ENCODE measurements at places on chromosomes 1 and 21.

GRCh38 chr1:185916861-185917260, 182.7 kb downstream of the HMCN1 start:
- no peak for DNase-seq

DNA sequence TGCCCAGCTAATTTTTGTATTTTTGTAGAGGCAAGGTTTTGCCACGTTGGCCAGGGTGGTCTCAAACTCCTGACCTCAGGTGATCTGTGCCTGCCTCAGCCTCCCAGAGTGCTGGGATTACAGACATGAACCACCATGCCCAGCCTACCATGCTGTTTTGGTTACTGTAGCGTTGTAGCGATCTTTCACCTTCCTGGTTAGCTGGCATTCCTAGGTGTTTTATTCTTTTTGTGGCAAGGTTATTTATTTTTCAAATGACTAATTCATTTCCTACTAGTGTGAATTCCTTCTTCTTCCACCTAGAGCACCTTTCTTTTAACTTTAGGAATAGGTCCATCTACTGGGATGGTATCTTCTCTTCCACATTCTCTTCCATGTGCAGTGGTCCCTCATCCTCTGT, 29.3 kb downstream of the TMEM200B start:
- no peak for DNase-seq

GRCh38 chr1:31318146-31318545, 21.3 kb downstream of the ZCCHC17 start:
- DNase-seq = peak; percentile 32

DNA sequence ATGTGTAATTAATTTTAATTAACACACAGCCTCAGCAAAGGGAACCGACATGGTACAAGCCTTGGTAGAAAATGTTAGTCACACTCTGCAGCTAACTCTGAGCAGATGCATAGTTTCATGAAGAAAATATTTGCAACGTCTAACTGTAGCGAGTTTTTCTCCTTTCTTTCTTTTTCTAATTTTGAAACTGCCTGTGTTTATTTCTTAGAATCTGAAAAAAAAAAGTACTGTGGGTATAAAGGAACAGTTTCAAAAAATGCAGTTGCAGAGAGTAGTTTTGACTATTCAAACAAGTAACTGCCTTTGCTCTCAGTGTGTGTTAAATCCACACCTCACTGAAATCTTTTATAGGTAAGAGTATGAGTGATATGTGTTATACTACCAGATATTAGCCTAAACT, 149.9 kb upstream of the C1orf105 start:
- DNase-seq = no peak

DNA sequence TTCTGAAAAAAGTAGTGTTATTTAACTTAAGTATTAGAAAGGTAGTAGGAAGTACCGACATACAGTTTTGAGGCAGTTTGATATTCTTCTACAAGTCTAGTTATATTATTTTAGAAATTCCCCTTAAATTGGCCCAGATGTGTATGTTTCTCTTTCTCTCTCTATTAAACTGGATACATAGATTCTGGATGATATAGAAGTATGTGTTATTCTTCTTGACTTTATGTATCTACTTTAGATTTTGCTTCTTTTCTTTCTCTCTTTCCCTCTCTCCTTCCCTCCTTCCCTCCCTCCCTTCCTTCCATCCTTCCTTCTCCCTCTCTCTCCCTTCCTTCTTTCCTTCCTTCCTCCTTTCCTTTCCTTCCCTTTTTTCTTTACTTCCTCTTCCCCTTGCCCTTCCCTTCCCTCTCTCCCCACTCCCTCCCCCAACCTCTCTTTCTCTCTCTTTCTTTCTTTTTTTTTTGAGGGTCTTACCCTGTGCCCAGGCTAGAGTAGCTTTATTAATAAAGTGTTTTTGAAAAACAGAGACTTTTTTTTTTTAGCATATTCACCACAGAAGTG, 124.3 kb downstream of the OSBPL9 start:
- DNase-seq = no peak

GRCh38 chr1:22545141-22545540, 18.1 kb upstream of the EPHA8 start:
- no peak for DNase-seq

DNA sequence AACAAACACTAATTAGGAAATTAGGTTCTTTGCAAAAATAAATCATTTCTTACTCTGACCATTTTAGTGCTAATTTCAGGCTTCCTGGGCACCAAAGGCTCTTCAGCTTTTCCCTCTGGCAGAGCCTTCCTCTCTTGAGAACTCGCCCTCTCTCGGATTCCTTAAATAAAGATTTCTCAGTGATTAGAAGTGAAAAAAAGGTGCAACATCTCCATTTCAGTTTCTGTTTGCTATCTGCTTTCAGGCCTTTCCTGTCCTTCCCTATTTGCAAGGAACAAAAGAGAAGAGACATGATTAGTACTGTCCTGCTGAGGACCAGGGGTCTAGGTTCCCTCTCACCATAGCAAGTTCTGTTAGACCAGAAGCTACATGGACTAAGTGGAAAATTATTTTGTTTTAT, 27.8 kb upstream of the CACYBP start:
- DNase-seq = no peak

DNA sequence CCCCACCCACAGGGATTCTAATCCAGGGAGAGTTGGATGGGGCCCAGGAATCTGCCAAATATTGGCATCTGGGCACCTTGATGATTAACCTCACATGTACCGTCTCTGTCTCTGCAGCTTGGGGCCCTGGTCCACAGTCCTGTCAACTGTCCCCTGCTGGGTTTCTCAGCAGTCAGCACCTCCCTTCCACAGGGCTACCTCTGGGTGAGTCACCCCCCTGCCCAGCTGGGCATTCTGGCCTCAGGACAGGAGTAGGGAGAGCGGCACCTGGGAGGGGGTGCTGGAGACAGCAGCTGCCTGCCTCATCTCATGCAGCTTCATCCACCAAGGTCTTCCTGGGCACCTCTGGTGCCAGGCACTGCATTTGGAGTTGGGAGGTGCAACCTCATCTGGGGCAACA, 100.6 kb upstream of the ACTL8 start:
- DNase-seq = no peak

DNA sequence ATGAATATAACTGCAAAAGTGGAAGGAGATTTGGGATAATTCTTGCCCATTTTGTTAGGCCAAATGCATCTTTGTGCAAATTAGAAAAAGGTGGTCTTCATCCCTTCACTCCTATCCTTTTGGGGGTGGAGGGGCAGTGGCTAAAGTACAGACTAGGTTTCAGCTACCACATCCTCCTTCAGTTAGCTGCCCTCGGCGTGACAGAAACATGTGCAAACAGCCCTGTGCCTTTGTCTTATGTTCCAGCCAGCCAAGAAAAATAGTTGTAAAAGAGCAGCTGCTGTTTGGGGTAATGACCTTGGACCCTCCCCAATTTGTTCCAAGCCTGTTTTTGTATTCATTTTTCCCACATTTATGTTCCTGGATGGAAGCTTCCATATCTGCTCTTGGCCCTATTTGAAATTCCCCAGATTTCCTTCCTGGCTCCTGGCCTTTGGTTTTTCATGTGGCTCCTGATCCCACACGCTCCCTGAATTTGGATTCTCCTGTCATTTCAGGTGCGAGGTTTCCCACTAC, 8.3 kb upstream of the LGALS8 start:
- DNase-seq = peak; percentile 93

DNA sequence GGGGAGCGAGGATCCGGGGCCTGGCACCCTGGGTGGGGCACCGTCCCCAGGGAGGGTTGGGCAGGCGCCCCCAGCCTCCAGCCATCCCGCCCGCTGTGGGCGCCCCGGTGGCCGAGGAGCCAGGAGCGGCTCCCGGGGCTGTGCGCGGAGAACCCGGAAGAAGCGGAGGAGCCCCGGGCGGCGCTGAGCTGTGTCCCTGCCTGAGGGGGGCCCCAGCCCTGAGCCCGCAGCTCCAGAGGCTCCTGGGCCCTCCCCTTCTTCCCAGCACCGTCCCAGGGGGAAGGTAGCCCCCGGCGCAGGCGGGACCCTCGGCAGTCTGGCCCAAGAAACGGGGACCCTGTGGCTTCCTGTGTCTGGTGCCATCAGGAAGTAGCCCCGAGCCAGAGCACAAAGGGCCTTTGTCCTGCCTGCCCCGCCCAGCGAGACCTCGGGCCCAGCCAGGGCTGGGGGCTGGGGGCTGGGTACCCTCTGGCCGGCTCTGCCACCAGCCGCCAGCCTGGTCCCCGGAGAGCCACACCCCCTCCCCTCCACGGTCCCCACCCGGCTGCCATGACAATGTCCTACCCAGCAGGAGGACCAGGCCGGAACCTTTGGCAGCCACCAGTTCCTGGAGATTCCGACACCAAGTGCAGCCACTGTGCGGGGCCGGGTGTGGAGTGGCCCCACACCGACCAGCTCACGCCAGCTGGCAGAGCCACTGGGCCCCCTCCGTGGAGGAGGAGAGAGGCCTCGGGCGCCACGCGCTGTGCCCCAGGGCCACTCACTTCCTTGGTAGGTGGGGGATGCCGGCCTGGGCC, 15.6 kb upstream of the TTLL10 start:
- DNase-seq = peak; percentile 73

DNA sequence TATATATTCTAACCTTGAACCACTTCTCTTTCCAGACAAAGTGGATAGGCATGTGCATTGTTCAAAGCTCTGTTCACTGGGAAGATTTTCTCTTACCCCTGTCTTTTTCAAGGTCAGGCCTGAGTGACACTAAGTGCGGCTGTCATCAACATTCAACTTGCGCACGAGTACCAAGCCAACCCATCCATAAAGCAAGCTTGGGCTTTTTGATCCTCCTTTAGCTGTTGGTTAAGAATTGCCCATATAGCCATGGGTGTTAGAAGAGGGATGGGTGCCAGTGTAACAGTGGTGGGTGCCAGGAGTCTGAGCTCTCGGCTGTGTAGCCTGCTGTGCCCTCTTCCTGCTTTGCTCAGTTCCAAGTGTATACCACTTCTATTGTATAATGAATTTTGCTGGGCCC, 136.1 kb downstream of the GLUL start:
- DNase-seq = no peak

DNA sequence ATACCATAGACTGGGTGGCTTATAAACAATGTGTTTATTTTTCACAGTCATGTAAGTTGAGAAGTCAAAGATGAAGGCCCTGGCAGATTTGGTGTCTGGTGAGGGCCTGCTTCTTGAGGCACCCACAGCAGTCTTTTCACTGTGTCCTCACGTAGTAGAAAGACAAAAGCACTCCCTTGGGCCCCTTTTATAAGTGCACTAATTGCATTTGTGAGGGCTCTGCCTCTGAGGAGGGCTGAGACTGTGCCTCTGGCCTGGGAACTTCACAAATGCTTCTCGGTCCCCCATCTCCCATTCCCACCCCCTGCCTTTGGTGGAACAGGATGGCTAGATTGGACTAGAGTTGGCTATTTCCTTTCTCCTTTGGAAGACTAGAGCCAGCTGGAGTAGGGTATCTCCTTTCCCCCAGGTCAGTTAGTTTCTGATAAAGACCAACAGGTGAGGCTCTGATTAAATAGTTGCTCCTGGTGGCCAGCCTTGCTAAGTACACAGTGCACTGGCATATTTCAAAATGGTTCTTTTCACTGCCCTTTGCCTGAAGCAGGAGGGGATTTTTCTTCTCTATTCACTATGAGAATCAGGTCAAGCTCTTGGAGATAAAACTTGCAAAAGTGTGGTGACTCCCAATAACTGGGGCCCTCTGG, 82.9 kb downstream of the PLPPR4 start:
- peak; percentile 35 for DNase-seq

- DNase-seq = no peak
Observed at GRCh38 chr1:15696956-15697521, 12.9 kb downstream of the PLEKHM2 start.

DNA sequence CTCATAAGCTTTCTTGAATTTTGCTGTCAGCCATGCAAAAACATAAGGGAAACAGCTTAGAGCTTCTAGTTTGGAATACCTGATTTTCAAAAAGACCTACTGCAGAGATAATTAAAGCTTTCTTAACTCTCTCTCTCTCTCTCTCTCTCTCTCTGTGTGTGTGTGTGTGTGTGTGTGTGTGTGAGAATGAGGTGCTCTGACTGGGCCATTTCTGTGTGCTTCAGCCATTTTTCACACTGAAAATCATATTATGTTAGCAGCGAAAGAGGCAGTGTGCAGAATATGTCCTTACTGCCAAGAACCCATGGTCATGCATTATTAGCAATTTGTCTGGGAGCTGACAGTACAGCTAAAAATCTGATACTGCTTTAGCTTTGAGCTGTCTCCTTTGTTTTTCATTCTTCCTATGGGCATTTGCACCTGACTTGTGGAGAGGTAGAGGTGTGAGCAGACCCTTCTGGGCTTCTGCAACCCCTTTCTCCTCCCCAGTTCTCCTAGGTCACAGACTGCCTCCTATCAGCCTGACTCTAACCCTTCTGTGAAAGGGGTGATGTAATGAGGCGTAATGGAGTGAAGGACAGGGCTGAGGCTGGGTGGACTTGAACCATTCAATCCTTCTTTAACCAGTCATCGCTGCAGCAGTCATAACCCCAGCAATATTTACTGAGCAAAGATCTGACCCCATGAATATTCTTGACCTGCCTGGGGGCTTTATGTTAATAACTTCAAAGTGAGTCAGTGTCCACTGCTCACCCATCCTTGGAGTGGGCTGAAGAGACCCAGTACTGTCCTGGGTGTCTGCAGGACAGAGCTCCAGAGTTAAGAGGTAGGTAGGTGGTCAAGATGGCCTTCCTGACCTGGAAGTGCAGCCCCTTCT, 61.2 kb downstream of the SYT6 start:
- DNase-seq = no peak

- DNase-seq = peak; percentile 92
Observed at GRCh38 chr1:111976332-111976731, 13.1 kb downstream of the KCND3 start.

- no peak for DNase-seq
Observed at GRCh38 chr21:35348686-35349085, 299.6 kb upstream of the RUNX1 start.

- no peak for DNase-seq
Observed at GRCh38 chr1:1110561-1110971, 5.3 kb downstream of the C1orf159 start.

DNA sequence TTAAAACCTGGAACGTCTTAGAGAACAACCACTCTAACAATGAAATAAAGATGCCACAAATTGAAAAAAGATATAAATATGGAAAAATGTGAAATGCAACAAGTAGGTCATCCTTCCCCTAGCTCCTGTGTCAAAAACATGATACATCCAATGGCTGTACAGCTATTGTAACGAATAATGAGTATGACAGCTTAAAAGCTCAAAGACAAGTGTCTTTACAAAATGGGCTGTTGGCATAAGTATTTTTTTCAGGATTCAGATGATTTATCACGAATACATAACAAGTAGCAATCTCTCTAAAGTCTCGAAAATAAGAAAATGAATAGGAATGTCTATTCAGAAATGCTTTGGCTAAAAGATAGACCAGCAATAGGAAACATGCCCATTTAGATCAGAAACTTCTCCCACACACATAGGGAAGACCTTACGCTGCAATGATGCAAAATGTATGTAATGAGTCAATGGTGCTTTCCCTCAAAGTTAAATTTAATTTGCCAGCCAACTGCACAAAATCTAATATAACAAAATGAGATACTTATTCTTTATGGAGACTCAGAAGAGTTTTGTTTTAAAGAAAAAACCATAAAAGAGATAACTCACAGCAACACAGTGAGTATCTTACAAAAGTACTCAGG, 8.3 kb downstream of the TGFBR3 start:
- no peak for DNase-seq

- DNase-seq = no peak
Observed at GRCh38 chr1:240387051-240387450, 224.9 kb downstream of the GREM2 start.
